CMK (cell line): ENCODE measurements at places on chromosomes 3 and 15.

DNA sequence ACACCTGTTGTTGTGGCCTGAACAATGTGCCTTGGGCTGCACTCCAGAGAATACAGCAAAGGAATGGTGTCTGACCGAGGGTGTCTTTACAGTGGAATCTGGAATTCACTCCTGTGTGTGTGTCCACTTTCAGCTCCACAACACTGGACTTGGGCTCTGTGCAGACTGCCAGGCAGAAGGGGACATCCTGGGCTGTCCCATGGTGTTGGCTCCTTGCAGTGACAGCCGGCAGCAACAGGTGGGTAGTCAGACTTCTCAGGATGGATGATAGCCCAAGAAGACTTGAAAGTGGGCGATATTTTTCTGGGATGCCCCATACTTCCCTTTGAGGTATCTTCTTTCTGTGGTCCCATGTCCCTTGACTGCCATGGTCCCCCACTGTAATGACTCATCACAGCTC, 45.0 kb downstream of the DPH3 start:
- DNase-seq: no peak

DNA sequence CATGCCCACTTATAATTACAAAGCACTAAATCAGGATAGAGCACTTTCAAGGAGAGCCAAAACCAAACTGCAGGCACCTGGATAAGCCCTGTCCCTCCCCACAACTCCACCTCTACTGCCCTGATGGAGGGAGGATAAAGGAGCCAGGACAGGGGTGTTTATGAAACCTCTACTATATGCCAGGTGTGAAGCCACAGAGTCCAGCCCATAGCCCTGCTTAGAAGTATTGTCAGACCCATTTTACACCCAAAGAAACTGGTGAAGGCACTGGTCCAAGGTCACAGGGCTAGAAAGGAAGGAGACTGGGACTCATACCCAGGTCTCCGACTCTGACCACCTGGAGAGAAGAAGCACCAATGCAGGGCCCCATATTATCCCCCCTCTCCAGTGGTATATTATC, 48.7 kb downstream of the SH3BP5 start:
- no peak for DNase-seq

- DNase-seq: no peak
Measured at GRCh38 chr3:29711255-29711771, 430.4 kb downstream of the RBMS3 start.

DNA sequence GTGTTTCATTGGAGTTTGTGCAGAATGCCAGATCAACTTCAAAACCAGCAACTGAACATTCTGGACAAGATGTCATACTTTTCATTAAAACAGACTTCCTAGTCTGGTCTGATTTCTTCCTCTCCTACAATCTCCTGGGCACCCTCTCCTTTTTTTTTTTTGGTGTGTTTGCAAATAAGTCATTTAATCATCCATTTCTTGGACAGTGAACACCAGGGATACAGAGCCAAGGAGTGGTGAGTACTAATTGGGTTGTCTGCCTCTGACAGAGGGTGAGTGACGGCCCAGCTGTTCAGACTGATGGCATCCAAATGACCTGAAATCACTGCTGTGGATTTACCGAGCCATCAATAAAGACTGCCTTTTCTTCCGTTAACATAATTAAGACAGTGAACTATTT, 158.0 kb downstream of the STT3B start:
- DNase-seq: no peak

DNA sequence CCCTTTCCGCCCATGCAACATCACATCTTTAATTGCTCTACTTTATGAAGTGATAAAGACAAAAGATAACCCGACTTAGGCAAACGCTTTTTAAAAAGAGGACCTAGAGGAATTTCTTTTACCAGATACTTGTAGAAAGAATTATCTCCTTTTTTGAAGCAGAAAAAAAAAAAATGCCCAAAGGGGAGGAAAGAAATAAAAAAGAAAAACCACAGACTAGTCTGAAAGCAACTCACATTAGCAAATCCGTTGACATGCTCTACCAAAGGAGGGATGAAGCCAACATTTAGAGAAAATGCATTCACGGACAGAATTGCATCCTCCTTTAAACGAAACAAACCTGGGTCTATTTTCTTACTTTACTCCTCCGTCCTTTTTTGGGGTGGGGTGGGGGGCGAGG, 213.6 kb downstream of the MEIS2 start:
- no peak for DNase-seq

GRCh38 chr3:26449996-26450395, 172.6 kb upstream of the LRRC3B start:
- DNase-seq: no peak

GRCh38 chr3:136074546-136075170, 109.1 kb downstream of the PPP2R3A start:
- DNase-seq: no peak

GRCh38 chr3:140151321-140151720, 216.3 kb downstream of the CLSTN2 start:
- DNase-seq: no peak

DNA sequence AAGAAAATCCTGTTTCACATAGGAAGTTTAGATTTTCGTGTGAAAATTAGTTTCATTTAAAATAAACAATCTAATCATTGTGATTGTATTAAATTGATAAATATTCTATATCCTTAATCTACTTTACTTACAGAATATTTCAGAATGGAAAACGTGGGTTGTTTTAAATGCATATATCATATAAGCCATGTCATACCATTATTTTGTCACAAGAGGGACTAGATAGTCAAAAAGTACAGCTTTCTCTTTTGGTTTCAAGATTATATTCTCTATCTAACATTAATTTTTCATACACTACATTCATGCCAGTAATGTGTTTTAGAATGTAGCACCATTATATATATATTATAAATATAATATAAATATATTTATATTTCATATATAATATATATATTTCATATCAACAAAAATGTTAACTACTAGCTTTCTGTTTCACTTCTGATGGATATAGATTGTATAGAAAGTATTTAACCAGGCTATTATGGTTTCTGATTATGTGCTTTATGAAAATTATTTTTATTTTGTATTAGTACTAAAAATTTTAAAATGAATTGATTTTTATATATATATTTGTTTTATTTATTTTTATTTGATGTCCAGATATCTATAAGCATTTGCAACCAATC, 45.3 kb downstream of the OSTN start:
- DNase-seq: no peak

GRCh38 chr15:71496336-71496955, 313.9 kb upstream of the NR2E3 start:
- DNase-seq: no peak

- no peak for DNase-seq
Measured at GRCh38 chr3:55218577-55218976, 268.5 kb downstream of the WNT5A start.

- no peak for DNase-seq
Measured at GRCh38 chr3:86982883-86983282, 8.1 kb downstream of the VGLL3 start.
